Stimulated activated CD8-positive, alpha-beta memory T cell treated with anti-CD3 and anti-CD28 coated beads, Interleukin-15, amount 100 ng/mL, for 48 hours (primary cell): ENCODE measurements at places on chromosomes 6 and 20.

- peak; percentile 46 for DNase-seq
Observed at GRCh38 chr20:17536944-17537444, 5.8 kb upstream of the BFSP1 start.

DNA sequence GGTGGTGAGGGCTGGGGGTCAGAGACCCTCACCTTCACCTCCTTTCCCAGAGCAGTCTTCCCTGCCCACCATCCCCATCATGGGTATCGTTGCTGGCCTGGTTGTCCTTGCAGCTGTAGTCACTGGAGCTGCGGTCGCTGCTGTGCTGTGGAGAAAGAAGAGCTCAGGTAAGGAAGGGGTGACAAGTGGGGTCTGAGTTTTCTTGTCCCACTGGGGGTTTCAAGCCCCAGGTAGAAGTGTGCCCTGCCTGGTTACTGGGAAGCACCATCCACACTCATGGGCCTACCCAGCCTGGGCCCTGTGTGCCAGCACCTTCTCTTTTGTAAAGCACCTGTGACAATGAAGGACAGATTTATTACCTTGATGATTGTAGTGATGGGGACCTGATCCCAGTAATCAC is 2.1 kb downstream of the HLA-G start:
- DNase-seq = no peak

- no peak for DNase-seq
Observed at GRCh38 chr6:149429427-149430360, 29.6 kb downstream of the SUMO4 start.

DNA sequence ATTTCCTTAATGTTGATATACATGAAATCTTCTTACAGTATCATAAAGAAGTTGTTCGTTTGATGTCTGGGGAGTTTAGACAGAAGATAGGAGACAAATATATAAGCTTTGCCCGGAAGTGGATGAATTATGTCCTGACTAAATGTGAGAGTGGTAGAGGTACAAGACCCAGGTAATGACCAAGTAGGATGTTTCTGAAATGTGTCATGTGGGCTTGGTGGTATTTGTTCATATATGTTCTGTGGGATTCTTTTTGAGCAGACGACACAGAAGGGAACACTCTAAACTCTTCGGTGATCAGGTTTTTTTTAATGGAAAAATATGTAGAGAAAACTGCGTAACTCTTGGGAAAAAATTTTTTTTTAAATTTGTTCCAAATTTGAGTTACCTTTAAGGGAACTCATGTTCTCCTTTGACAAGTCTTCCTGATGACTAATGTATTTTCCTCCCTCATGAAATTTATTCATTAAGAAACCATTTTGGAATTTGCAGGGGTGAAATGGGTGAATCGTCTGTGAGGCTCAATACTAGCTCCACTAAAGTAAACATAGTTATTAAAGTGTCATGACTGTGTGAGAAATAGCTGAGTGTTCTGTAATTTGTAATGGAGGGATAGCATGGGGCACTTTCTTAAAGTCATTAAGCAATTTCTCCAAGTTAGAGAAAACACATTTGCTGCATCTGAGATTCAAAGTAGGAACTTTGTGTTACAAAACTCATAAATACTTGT is 100.6 kb downstream of the MAP3K4 start:
- DNase-seq = no peak

DNA sequence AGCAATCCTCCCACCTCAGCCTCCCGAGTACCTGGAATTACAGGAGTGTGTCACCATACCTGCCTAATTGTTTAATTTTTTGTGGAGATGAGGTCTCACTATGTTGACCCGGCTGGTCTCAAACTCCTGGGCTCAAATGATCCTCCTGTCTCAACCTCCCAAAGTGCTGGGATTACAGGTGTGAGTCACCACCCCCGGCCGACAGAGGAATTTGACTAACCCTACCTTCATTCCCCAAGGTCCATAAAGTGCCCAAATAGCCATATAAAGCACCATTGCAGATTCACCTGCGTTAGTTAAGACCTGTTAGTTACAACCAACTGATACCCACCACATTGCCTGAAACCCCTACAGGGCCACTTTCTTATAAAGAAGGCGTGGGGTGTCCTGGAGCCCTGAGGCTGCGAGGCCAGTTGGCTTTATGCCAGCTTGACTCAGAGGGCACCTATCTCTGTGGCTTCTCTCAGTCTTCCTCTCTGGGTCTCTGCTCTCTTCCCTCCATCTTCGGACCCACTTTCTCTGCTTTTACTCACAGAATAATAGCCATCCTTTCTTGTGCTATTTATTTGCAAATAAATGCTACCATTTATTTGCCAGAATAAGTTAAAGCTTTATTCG is 65.6 kb downstream of the SLC2A10 start:
- no peak for DNase-seq

DNA sequence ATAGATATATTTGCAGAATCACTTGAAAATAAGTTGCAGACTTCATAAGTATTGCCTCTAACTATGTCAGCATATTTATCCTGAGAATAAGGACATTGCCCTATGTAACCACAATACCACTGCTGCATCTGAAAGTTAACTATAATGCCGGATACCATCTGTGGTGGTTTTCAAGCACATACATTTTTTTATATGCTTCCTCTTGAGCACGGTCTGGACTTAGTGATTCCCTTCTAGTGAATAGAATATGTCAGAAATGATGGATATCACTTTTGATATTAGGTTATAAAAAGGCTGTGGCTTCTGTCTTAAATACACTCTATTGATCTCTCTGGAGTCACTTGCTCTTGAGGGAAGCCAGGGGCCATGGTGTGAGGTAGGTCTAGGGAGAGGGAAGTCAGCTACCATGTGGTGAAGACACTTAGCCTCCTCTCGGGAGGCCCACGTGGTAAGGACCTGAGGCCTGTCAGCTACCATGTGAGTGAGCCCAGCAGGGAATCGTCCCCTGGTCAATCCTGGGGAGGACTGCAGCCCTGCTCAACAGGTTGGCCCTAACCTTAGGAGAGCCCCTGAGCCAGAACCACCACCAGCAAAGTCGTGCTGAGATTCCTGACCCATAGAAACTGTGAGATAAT is 57.5 kb downstream of the CCDC170 start:
- DNase-seq = no peak

GRCh38 chr20:24668384-24668702 is 198.9 kb downstream of the SYNDIG1 start:
- no peak for DNase-seq

- no peak for DNase-seq
Observed at GRCh38 chr6:122049341-122049740, 350.1 kb upstream of the HSF2 start.

GRCh38 chr20:59571551-59572314 is 32.6 kb upstream of the PHACTR3 start:
- DNase-seq = peak; percentile 11

- no peak for DNase-seq
Observed at GRCh38 chr6:49531774-49532569, 18.5 kb upstream of the C6orf141 start.

- DNase-seq = no peak
Observed at GRCh38 chr6:150588888-150589499, 10.7 kb upstream of the PLEKHG1 start.

DNA sequence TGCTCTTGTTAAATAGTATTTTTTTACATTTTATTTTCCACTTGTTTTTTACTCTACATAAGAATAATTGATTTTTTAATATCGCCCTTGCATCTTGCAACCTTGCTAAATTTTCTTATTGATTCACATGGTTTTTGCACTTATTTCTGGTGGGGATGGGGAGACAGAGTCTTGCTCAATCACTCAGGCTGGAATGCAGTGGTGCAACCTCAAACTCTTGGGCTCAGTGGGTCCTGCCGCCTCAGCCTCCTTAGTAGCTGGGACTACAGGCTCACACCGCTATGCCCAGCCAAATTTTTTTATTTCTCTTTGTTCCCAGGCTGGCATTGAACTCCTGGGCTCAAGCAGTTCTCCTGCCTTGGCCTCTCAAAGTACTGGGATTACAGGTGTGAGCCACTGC is 30.3 kb downstream of the LIN28B start:
- DNase-seq = no peak

GRCh38 chr6:91865889-91866288 is 1279.0 kb upstream of the MAP3K7 start:
- DNase-seq = no peak
